ENCODE measurements at places on chromosomes 6 and 20.

GRCh38 chr6:13696226-13696625 lies 15.4 kb downstream of the RANBP9 start:
- no peak for DNase-seq

DNA sequence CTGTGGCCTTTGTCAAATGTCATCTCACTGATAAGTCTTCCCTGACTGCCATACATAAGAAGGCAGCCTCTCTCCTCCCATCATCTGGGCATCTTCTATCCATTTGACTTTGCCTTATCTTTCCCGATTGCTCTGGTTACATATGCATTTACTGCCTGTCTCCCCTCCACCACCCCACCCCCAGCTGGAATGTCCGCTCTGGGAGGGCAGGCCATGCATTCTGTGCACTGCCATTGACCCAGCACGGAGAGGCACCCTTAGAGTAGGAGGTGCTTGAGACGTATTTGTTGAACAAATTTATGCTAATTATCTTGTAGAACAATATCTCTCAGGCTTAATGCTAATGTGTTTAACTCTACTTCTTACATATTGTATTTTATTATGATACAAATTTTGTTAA lies 183.9 kb upstream of the HDAC2 start:
- no peak for DNase-seq

DNA sequence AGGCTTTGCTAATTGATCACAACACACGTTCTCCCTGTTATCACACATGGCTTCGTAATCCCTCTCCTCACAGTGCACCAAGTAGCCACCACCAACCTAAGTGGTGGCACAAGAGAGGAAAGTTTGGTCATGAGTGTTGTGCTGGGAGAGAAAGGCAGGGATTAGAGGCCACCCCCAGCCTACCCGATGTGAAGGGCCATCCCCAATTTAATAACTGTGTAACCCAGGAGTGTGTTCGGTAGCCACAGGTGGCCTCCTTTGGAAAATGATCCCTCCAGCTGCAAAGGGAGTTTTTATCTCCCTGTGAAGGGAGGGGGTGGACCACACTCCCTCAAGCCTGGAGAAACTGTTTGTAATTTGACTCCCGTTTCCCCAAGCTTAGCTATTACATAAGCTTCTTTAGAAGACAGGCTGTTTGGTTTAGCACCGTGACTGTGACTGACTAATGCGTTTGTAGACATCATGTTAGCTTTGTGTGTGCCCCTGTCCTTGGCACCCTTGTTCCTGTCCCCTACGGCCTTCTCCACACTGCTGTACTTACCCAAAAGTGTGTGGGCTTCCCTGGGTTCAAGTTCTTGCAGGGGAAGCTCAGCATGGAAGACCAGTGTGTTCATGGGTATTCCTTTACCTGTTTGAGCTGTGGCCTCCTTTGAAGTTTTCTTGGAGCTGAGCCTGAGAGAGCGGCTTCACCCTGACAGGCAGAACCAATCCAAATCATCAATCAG lies 20.6 kb downstream of the PPP1R16B start:
- no peak for DNase-seq

DNA sequence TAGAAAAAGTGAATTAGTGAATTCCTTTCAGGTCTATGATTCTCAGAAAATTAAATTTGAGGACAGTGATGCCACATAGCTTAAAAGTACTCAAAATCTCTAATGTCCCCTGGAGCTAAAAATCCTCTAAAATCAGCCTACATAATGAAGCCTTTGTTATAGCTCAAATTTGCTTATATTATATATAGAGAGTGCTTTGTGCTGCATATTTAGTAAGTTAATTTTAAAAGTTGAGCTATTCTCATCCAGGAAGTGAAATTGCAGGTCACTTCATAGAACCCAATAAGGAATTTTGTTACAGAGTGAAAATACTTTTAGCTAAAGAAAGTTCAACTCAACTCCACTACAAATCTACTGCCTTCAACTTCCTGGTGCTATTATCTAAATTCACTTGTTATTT lies 507.5 kb upstream of the MAP3K7 start:
- DNase-seq = no peak

DNA sequence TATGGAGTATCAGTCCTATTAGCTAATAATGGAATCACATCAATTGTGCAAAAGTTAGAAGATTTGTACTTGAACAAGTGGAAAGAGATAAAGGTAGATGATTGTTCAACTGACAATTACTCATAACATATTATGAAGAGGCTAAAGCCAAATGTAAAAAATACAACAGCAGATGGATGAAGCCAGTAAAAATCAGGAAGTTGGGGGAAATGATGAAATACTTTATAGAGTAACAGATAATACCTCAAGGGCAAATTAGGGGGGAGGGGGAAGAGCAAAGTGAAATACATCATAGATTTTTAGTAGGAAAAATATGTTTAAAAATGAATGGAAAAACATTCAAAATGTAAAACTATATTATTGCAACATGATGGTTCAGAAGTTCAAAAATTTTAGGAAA lies 114.0 kb downstream of the PDSS2 start:
- no peak for DNase-seq

- DNase-seq = no peak
Measured at GRCh38 chr20:63212393-63212730, 3.6 kb downstream of the YTHDF1 start.

GRCh38 chr6:37160922-37161778 lies 8.8 kb upstream of the PIM1 start:
- DNase-seq = no peak

DNA sequence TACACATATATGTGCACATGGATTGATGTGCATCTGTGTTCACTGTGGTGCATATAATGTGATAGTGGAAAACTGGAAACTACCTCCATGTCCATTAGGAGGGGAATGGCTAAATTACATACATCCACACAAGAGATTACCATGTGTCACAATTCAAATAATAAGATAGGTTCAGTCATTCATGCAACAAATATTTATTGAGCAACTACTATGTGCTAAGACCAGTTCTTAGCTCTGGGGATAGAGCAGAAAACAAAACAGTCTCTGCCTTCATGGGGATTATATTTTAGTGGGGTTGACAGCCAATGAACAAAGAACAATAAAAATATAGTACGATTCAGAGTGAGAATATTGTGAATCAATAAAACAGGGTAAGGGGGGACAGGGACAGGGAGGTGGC lies 61.7 kb upstream of the PTGIS start:
- no peak for DNase-seq

- no peak for DNase-seq
Measured at GRCh38 chr20:36848078-36848660, 27.8 kb upstream of the TLDC2 start.

GRCh38 chr6:87982134-87982533 lies 65.5 kb upstream of the SPACA1 start:
- DNase-seq = no peak

DNA sequence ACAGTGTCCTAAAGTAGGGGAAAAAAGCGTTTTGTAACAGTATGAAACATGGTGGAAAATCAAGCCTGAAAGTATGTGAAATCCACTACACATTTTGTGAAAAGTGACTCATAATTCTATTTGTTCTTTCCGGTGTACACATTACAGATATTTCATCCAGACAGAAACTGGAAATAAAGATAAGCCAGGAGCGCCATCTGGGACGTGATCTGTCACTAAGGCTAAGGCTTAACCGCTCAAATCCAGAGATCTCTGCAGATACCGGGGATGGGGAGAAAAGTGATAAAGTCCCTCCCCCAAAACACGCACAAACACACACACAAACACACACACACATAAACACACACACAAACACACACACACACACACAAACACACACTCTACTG lies 26.6 kb upstream of the SRSF6 start:
- no peak for DNase-seq

- no peak for DNase-seq
Measured at GRCh38 chr20:34744847-34745246, 40.7 kb downstream of the TP53INP2 start.

GRCh38 chr6:45586216-45587171 lies 208.8 kb upstream of the SUPT3H start:
- DNase-seq = no peak

GRCh38 chr6:287489-287860 lies 4.8 kb upstream of the DUSP22 start:
- DNase-seq = no peak

Data from KG1 (cell line).